ENCODE measurements at places on chromosomes 1 and 21. TPM values are rescaled to one million over a fixed set of nuclear protein-coding genes. Genes with fewer than 3 reads are reported as not detected.

Gene GRHL3
- not detected for total RNA-seq

Gene KLHL12
- total RNA-seq, result 25.4 TPM

Gene CCDC27
- total RNA-seq, result not detected

Gene MAGI3
- 3.5 TPM for total RNA-seq

Gene TMEM82
- not detected for total RNA-seq

Gene WNT2B
- total RNA-seq, result 0.33 TPM

Gene FCMR
- total RNA-seq, result 747 TPM

Gene GNL2
- 36.7 TPM for total RNA-seq

Gene CFHR3
- not detected for total RNA-seq

Gene PEX11B
- total RNA-seq, result 37.5 TPM

Gene RCSD1
- 149 TPM for total RNA-seq

Gene KDF1
- 2.8 TPM for total RNA-seq

Gene TFF3
- not detected for total RNA-seq

Gene OLIG2
- total RNA-seq, result not detected

Gene LRRC3
- 0.88 TPM for total RNA-seq

Gene CHIT1
- 2.5 TPM for total RNA-seq

Gene RAP1A
- 130 TPM for total RNA-seq

Gene LPAR3
- total RNA-seq, result 1.4 TPM

Gene SFPQ
- 400 TPM for total RNA-seq

Gene PSEN2
- total RNA-seq, result 3.9 TPM

Gene PCNT
- total RNA-seq, result 86.2 TPM

Gene OR11L1
- not detected for total RNA-seq

Gene PLEKHA6
- total RNA-seq, result 1.2 TPM

Gene BACH1
- 62.1 TPM for total RNA-seq

Gene CCT3
- 154 TPM for total RNA-seq

Gene SPRR2E
- total RNA-seq, result not detected

Gene TPTE
- not detected for total RNA-seq

Gene ARTN
- total RNA-seq, result 0.25 TPM

Data from naive thymus-derived CD8-positive, alpha-beta T cell (primary cell).